Thoracic aorta (tissue), 2 donors: ENCODE measurements at places on chromosomes 6 and 20.

DNA sequence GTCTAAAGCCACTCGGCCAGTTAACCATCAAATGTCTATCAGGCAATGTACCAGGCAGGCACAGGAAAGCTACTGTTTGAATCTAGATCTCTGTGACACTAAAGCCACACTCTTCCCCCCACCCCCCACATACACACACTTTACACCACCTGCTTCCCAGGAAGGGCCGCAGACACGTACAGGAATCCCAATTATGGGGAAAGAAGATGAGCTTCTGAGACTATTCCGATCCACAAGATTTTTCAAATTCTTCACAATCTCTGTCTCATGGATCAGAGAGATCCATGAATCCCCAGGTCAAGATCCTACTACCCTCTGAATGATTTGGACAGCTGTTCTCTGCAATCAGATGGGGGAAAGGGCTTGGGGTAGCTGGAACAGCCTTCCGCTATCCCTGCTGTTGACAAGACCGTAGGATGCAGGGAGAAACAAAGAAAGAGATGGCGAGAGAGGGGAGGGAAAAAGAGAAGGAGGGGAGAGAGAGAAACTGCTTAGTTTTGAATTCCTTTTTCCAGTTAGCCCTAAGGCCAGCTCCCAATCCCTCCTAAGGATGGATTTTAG is 25.4 kb upstream of the RIMS4 start:
- H3K27ac ChIP-seq: no peak overlapping the region
- H3K27me3 ChIP-seq: no peaks in the 10 kb centered on the region
- no peaks in the 10 kb centered on the region for H3K4me1 ChIP-seq
- H3K4me3 ChIP-seq: no peak overlapping the region

GRCh38 chr6:169966312-169967181 is 215.1 kb downstream of the ERMARD start:
- no peak overlapping the region for H3K4me3 ChIP-seq
- H3K27me3 ChIP-seq: no peaks in the 10 kb centered on the region
- peaks cover 2% of the 10 kb centered on the region for H3K4me1 ChIP-seq
- no peak overlapping the region for H3K27ac ChIP-seq

DNA sequence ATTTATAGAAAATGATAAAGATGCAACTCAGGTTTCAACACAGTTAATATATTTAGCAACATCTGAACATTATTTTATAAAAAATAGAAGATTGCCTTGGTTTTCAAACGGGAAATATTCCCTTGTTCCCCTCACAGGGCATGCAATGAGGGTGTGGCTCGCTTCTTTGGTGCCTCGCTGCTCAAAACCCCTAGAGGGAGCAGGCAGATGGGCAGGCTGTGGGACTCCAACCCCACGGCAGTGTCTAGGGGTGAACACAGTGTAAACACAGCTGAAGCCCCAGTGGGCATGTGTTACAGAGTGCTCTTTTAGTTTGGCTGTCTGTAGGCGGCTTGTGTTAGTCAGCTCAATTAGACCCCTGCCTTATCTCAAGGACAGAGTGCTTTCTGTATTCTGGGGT is 560.8 kb upstream of the IMPG1 start:
- H3K27me3 ChIP-seq: no peaks in the 10 kb centered on the region
- no peak overlapping the region for H3K4me3 ChIP-seq
- DNase-seq: no peak
- H3K4me1 ChIP-seq: no peaks in the 10 kb centered on the region

- no peaks in the 10 kb centered on the region for H3K27me3 ChIP-seq
- H3K27ac ChIP-seq: no peak overlapping the region
- no peak for DNase-seq
- H3K36me3 ChIP-seq: no peaks in the 10 kb centered on the region
Observed at GRCh38 chr6:142934599-142934998, 10.4 kb downstream of the HIVEP2 start.

GRCh38 chr6:161618831-161619454 is 345.1 kb upstream of the AGPAT4 start:
- H3K27ac ChIP-seq: no peak overlapping the region
- H3K4me1 ChIP-seq: no peaks in the 10 kb centered on the region
- H3K4me3 ChIP-seq: no peak overlapping the region
- H3K36me3 ChIP-seq: no peaks in the 10 kb centered on the region

DNA sequence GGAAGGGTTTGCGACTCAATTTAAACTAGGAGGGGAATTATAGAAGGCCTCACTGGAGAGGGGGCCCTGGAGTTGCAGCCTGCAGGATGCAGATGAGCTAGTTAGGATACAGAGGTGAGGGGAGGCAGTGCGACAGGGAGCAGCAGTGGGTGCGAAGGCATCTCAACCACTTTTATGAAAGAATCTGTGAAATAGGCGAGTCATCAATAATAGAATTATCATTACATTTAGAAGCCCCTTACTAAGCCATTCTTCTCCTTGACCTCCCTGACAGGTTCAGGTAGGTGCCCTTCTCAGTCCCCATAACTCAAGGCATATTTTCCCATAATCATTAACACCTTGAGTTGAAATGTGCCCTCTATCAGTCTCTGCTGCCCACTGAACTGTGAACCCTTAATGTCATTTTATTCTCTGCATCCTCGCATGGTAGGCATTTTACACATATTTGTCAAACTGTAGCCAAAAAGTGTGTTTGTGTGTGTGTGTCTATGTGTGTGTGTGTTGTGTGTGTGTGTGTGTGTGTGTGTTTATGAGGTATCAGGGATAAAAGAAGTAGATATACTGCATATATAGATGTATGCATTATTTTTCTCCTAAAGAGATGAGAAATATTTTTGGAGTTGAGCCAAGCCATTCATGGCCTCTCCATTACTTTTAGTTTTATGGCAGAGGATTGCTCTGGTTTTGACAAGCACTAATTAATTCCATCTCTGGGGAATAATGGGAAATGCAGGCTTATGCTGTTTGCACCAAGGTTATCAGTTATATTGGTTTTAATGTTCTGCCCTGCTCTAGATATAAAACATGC is 898.8 kb downstream of the KIF16B start:
- H3K4me3 ChIP-seq: no peak overlapping the region
- peaks cover 15% of the 10 kb centered on the region for H3K4me1 ChIP-seq
- H3K27me3 ChIP-seq: no peaks in the 10 kb centered on the region

DNA sequence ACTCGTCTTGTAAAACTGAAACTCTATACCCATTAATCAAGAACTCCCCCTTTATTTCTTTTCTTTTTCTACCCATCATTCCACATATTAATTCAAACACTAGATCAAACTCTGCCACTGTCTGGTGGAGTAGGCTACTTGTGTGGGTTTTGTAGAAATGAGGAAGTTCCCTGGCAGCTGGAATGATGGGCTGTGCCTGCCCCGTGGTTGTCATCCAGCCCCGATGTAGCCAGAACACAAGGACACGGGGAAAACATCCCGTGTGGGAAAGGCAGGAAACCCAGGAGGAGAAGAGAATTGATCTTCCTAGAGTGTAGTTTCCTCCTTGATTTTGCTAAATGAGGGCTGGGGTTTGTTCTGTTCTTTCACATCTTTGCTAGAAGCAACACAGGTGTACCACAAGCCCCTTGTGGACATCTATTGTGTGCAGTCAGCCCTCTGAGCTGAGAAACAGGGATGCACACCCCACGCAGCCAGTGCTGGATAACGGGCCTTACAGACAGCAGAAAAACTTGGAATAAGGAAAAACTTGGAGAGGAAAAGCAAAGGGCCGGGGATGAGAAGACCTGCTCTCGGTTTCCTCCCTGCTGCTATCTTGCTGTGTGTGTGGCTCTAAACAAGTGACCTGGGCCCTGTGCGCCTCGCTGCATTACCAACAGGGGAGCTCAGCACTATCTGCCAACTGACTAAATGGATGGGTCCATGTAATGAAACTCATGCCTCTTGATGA is 88.0 kb downstream of the SCML4 start:
- no peak overlapping the region for H3K4me3 ChIP-seq
- H3K4me1 ChIP-seq: no peaks in the 10 kb centered on the region
- H3K27me3 ChIP-seq: no peaks in the 10 kb centered on the region
- no peak for DNase-seq
- H3K36me3 ChIP-seq: no peaks in the 10 kb centered on the region

- no peaks in the 10 kb centered on the region for H3K27me3 ChIP-seq
- no peak overlapping the region for H3K27ac ChIP-seq
- H3K4me3 ChIP-seq: no peak overlapping the region
- no peaks in the 10 kb centered on the region for H3K4me1 ChIP-seq
- H3K36me3 ChIP-seq: peaks cover 29% of the 10 kb centered on the region
Observed at GRCh38 chr6:87244380-87244779, 78.0 kb upstream of the SMIM8 start.
